ENCODE measurements at places on chromosomes 3 and 15. TPM values are rescaled to one million over a fixed set of nuclear protein-coding genes. Genes with fewer than 3 reads are reported as not detected.

CFAP20DC gene
- total RNA-seq, result not detected

GRCh38 chr3:156098437-156099035 is 21.8 kb upstream of the KCNAB1 start:
- no peak for DNase-seq

- DNase-seq, result no peak
Measured at GRCh38 chr15:41125931-41126642, 10.0 kb upstream of the INO80 start.

DNA sequence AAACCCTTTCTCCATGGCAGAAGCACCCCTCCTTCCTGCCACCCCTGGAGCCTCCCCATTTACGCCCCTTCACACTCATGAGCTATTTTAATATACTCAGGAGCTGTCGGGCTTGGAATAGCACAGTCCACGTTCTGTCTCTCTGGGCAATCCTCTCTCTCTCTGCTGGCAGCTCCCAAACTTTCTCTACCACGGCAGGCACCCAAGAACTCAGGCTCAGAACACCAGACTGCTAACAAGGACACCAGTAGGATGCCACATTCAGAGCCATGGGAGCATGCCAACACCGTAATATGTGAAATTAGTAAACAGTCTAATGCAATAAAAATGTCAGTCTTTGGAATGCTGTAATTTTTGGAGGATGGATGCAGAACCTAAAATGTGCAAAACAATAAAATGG is 19.3 kb downstream of the TNFAIP8L3 start:
- no peak for DNase-seq

DNA sequence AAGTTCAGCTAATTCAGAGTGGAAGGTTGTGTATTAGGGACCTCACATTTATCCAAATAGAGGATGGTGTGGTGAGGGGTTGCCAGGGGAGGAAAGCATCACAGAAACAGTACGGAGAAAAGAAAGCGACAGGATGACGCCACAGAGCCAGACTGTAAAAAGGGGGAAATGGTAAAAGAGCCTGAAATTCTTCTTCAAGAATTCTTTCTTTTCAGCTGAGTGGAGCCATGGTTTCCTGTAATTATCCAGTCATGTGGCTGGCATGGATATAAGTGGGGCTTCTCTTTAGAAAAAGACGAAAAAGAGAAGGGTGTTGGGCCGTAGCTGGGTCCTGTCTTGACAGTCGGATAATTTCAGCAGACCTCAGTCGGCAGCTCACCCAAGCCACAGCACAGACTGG is 24.5 kb upstream of the PSMD6 start:
- DNase-seq, result no peak

Measured in Peyer's patch (tissue), 4 donors.